Adipocyte (in vitro differentiated cells): ENCODE measurements at places on chromosomes 16 and 17.

DNA sequence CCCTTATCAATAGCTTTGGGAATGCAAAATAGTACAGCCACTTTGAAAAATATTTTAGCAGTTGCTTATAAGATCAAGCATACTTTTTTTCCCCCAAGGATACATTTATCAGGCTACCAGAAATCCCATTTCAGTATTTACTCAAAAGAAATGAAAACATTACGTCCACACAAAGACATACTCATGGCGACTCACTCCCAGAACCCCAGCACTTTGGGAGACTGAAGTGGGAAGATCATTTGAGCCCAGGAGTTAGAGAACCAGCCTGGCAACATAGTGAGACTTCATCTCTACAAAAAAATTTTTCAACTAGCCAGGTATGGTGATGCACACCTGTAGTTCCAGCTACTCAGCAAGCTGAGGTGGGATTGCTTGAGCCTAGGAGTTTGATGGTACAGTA lies 5.9 kb downstream of the SKA2 start:
- DNase-seq, result no peak

DNA sequence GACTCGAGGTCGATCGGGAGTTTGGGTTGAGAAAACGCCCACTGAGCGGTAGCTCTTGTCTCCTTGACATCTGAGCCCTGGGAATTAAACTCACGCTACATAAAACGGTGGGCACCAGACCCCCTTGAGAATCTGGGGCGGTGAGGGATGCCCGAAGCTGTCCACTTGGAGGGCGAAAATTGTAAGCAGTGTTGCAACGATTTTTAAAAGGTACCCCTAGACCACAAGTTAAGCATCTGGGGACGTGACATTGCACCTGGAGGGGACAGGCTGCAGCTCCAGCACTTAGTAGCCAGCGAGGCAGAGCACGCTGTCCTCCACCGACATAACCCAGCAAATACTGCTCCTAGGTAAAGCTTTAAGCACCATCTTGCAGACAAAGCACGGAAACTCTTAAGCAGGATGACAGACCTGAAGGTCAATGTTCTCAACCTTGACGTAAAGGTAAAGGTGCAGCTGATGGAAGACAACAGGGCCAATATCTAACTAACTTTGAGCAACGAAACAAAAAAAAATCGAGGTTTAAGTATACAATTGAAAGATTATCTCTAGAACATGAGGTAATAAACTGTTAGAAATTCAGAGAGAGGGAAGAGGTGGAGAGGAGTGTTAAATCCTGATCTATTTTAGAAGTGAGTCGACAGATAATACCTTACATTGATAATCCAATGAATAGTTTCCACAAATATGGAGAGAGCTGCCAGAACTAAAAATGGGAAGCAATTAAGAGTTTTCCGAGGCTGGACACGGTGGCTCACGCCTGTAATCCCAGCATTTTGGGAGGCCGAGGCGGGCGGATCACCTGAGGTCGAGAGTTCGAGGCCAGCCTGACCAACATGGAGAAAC lies 921 bp upstream of the CDR2 start:
- peak; percentile 19 for DNase-seq

GRCh38 chr17:27456681-27457359 lies 572 bp downstream of the KSR1 start:
- peak; percentile 49 for DNase-seq

- no peak for DNase-seq
These were observed 6.4 kb upstream of the PRR14 start for GRCh38 chr16:30644334-30644830.

GRCh38 chr17:82639628-82640027 lies 8.6 kb downstream of the WDR45B start:
- no peak for DNase-seq

- DNase-seq, result no peak
These were observed 37.6 kb downstream of the CMC2 start for GRCh38 chr16:80969114-80969484.

- DNase-seq, result peak; percentile 85
These were observed at the start of gene ZNF205 for GRCh38 chr16:3112058-3112880. Gene ZNF205 (plus strand): TSS chr16:3112586. CDS start chr16:3113431, 845 bp downstream.

DNA sequence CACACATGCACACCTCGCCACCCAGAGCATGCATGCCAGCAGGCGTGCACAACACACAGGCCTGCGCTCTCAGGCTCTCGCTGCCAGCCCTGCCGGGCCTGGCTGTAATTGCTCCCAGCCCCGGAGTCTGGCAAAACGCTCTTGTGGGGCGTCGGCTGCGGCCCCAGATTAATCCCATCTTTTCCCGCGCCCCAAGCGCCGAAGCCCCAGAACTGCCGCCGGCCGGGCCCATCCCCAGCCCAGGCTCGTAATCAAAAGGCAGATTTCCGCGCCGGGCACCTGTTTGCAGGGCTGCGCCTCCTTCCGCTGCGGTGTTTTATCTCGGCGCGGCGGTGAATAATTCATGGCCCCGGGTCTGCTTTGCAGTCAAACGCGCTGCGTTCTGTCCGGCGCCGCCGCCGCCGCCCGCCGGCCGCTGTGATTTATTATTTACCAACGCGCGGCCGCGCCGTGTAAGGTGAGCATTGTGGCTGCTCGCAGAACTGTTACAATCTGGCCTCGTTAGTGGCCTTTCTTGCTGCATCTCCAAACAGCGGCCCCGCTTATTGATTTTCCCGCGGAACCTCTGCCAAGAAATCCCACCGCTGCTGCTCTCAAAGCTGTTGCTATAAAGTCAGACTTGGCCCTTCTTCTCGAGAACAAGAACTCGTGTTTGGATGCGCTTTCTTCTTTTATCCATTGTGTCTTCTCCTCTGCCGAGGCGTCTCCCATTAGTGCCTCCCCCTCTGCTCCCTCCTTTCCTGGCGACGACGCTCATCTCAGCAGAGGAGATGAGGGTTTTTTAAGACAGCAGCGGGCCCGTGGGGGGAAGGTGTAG lies 126.1 kb downstream of the IRX5 start:
- peak; percentile 31 for DNase-seq

DNA sequence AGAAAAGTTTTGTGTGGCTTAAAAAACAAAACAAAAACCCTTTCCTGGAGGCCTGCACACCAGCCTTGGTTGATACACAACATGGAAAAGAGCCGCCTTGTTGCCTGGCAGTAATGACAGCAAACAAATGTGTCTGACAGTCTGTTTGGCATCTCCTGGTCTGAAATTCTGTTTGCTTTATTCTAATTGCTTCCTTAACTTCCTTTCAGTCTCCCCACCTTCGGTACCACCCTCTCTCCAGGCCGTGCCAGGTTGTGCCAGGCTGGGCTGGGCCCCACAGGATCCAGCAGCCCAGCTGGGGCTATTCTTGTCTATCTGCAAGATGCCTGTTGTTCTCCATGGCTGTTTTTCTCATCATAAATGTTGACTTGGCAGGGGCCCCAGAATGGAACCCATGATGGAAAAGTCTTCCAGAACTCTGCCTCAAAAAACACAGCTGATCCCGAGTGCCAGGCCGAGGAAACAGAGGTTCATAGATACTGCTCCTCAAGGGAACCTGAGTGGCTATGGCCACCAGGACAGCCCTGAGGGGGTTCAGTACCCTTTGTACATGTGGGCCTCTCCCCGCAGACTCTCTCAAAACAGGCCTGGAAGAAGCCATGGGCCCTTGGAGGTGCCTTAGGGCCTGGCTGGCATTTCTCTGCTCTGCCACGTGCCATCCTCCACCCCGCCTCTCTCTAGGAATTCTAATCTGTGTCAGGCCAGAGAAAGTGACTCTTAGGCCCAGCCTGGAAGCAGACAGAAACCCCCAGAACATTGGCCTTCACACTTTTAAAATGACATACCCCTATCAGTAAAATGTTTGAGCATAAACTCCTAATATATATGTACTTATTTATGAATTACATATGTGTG lies 50.5 kb downstream of the YPEL2 start:
- DNase-seq, result no peak

DNA sequence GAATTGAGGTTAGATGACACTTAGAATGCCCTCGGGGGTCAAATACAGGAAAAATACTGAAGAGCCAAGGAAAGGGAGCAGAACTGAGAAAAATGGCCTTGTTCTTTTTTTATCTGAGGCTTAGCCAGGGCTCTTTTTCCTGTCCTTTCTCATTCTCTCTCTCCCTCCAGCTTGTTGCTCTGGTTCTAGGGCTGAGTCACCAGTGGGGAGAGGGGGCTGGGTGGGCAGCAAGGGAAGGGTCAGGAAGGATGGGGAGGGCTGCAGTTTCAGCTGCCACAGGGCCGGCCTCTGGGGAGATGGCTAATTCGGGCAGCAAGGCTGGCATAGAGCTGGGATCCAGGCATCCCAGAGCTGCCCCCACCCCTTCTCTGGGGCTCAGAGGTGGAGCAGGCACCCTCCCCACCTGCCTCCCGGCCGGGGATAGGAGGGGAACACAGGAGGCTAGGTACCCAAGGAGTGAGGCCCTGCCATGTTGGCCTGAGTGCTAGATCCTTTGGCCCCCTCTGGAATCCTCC lies 3.9 kb downstream of the ITGA3 start:
- DNase-seq, result peak; percentile 64

DNA sequence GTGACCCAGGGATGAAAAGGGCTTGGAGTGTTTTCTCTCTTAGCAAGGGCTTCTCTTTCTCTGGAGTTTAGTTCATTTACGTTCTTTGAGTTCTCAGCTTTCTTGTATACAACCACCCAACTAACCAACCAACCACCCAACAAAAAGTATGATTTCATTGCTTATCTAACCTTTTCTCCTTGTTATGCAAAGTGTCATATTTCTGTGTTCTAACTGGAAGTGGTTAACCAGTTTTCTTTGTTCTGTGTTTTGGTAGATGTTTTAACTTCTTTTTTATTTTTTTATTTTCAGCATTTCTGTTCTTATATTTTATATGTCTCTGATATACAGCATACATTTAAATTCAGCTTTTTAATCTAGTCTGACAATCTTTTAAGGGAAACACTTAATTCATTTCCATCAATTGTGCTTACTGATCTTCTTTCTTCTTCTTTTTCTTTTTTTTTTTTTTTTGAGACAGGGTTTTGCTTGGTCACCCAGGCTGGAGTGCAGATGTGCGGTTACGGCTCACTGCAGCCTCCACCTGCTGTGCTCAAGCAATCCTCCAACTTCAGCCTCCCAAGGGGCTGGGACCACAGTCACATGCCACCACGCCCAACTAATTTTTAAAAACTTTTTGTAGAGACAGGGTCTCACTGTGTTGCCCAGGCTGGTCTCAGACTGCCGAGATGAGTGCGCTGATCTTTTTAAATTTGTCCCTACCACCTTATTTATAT lies 29.6 kb downstream of the NLK start:
- no peak for DNase-seq

GRCh38 chr17:63247706-63248105 lies 198.4 kb downstream of the CYB561 start:
- DNase-seq, result no peak

DNA sequence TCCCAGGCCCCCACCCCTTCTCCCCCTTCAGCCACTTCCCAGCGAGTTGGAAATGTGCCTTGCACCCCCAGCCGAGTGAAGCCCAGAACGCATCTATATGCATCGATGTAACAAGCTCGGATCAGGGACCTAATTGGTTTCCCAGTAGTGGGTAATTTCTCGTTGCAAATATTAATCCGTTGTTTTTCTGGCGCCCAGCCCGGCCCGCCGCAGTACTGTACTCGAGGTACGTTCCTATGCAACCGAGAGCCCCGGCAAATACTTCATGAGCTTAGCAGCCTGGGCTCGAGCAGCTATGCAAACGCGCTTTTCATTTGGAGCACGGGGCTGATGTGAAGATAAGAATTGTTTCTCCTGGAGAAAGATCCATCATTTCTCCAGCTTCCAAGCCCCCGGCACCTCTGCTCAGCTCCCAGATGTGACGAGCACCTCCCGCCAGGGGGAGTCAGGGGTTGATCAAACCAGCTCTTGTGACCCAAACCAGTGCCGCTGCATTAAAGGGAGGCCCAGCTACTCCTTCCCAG lies 229.8 kb downstream of the KATNIP start:
- DNase-seq, result peak; percentile 48

- DNase-seq, result no peak
These were observed 33.9 kb downstream of the PDIA2 start for GRCh38 chr16:316741-317464.

- no peak for DNase-seq
These were observed 26.8 kb downstream of the BRIP1 start for GRCh38 chr17:61836266-61837174.

DNA sequence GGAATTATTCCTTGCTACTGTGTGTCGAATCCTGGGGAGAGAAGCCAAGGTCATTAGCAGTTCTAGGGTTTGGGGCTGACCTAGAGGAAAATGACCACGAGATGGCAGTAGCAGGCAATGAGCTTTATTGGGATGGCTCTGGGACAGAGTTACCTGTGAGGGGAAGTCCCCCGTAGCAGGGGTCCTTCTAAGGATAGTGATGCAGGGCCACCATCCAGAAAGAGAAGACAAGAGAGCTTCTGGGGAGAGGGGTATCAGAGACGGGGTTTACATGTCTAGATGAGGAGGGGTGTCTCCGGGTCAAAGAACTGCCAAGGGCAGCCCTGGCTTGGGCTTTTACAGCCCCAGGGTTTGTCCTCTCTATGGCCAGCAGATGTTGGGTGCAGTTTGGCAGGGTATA lies 6.4 kb upstream of the GGT6 start:
- peak; percentile 78 for DNase-seq

DNA sequence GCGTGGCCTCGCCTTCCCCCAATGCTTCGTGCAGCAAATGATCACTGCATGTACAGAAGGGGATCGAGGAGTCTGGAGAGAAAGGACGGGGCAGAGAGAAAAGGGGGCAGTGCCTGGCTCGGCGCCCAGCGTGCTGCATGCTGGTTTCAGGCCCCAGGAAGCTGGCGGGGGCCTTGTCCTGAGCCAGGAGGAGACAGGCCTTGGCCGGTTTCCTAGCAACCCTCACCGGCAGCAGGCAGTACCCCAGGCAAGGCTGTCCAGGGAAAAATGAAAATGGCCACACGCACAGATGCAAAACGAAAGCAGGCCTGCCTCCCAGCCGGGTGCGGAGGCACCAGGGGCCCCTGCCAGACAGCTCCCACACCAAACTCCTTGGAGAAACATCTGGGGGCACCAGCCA lies 126.3 kb downstream of the ZFHX3 start:
- DNase-seq, result peak; percentile 68

GRCh38 chr17:36576793-36577192 lies 14.9 kb upstream of the DHRS11 start:
- DNase-seq, result no peak
